ENCODE measurements at places on chromosomes 1 and 21.

- no peak for DNase-seq
Observed at GRCh38 chr1:106268070-106268469, 788.4 kb upstream of the PRMT6 start.

- no peak for DNase-seq
Observed at GRCh38 chr1:243801378-243801777, 48.7 kb downstream of the AKT3 start.

DNA sequence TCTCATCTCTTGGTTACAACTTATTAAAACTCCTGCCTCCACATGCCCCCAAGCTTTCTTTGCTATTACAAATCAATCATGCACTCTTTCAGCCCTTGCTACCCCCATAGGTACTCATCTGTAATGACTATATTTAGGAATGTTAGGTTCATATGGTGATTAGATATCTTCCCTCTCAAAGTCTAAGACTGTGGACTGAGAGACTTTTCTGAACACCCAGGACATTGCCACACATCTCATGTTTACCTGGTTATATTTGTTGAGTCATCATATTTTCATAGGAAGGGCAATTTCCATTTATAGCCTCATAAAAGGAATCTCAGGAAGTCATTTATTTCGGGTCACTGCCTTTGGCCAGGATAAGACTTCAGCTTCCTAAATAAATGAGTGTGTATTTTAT, 81.5 kb upstream of the LPGAT1 start:
- DNase-seq = no peak

GRCh38 chr1:94983171-94983739, 56.3 kb upstream of the CNN3 start:
- DNase-seq = no peak

DNA sequence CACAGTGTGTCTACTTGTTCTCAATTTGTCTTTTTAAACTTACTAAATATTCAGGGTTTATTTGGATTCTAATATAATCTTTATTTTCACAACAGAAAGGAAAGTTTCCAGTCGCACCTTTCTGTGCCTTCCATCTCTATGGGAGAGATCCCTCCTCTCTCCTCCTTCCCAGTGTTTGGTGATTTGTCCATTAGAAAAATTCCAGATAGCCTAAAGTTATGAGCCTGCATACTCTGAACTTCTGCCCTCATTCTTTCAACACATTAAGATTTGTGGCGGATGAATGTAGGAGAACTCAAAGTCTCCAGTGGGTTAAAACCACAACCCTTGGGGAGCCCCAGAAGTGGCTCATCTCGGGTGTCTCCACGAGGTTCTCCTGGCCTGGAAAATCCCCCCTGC, 3.6 kb downstream of the NHLH2 start:
- DNase-seq = no peak

GRCh38 chr1:161176468-161177111, 717 bp downstream of the B4GALT3 start:
- no peak for DNase-seq

- DNase-seq = no peak
Observed at GRCh38 chr1:24909388-24909898, 20.6 kb downstream of the RUNX3 start.

- no peak for DNase-seq
Observed at GRCh38 chr1:59432531-59433439, 135.9 kb downstream of the FGGY start.

Data from stimulated activated CD8-positive, alpha-beta memory T cell treated with anti-CD3 and anti-CD28 coated beads, Interleukin-15, amount 100 ng/mL, for 1 hour (primary cell).